Activated CD4-positive, CD25-positive, alpha-beta regulatory T cell treated with anti-CD3 and anti-CD28 coated beads, Interleukin-2, amount 50 U/mL, for 16 hours (primary cell): ENCODE measurements at places on chromosomes 2 and 18.

GRCh38 chr18:9992300-9992972 lies 78.6 kb downstream of the VAPA start:
- DNase-seq, result no peak

DNA sequence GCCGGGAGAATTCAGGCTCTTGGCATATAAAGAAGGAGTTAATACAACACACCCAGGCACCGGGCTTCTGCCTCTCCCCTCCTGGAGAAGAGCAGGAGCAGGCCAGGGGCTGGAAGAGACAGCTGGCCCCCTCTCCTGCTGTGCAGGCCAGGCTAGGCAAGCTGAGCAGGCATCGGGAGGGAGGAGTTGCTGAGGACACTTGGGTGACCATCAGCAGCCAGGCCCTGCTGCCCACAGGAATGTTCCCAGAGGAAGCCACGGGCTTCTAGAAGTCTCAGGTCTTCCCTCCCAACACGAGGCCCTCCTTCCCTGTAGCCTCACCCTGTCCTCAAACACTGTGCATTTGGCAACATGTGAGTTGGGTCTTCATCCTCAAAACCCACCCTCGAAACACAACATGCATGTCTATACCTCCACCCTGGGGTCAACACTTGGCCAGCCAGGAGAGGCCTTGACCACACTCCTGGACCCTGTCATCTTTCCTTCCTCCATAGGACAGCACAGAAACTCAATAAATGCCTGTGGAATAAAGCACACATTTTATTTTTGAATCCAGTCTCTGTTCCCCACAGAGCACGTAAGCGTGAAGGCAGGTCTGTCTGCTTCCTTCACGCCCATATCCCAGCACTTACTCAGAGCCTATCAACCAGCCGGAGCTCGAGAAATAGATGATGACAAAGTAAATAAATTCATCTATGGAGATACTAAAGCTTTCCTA lies 433.8 kb upstream of the ID2 start:
- no peak for DNase-seq

DNA sequence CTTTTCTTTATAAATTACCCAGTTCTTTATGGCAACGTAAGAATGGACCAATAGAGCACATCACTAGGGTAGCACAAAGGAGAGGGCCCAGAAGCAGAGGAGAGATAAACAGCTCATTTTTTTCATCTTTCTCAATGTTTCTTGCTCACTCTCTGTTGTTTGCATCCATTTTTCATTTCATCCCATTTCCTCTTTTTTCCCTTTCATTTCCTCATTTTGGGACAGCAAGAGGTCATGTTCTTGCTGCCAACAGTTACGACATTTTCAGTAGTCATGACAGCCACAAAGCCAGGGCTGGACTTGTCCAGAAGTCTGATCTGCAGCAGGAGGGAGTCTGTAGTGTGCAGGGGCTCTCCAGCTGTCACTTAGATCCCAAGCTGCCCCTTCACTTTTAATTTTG lies 52.7 kb upstream of the CYP1B1 start:
- no peak for DNase-seq

DNA sequence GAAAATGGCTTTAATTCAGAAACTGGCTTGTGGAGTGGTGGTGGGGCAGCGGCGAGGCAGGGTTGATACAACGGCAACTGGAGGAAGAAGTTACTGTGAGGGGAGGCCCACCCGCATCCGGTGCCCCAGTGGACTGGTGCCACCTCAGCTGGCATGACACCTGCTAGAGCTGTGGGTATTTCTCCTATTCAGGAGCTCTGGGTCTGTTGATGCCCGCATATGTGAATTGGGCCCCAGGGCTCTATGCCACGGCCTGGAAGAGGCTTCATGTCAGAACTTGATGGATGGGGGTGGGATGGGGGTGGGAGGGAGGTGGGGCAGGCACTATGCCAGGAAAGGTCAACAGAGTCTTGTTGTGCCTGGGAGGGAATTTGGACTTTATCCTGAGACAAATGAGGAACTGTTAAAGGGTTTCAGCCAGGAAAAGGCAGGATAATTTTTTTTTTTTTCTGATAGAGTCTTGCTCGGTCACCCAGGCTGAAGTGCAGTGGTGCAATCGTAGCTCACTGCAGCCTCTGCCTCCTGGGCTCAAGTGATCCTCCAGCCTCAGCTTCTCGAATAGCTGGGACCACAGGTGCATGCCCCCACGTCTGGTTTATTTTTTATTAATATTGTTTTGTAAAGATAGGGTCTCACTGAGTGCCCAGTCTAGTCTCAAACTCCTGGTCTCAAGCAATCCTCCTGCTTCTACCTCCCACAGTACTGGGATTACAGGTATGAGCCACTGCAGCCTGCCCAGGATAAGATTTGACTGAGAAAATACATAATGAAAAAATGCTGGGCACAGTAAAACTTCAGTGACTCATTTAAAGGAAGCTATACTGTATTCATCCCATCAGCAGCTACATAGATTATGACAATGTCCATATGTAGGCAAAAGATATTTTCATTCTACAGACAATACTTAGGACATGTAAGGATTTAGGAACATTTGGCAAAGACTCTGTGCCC lies 52.6 kb downstream of the SH2D6 start:
- no peak for DNase-seq

- no peak for DNase-seq
Measured at GRCh38 chr2:173750353-173750801, 214.8 kb downstream of the SP3 start.

DNA sequence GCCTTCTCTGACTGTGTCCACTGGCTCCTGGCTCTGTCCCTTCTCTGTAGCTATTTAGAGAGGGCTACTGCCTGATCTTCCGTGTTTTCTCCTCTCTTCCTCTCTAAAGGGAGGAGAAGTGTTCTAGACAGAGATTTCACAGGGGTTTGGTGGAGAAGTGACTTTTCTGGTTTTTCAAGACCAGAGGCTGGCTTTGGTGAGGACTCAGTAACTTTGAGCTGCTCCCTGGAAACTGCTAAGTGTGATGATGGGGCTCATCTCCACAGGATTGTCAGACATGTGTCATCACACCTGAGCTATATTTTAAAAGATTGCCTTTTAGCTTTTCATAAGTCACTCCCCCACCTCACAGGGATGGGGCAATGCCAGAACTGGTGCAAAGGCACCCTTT lies 6.2 kb downstream of the MAL start:
- no peak for DNase-seq

DNA sequence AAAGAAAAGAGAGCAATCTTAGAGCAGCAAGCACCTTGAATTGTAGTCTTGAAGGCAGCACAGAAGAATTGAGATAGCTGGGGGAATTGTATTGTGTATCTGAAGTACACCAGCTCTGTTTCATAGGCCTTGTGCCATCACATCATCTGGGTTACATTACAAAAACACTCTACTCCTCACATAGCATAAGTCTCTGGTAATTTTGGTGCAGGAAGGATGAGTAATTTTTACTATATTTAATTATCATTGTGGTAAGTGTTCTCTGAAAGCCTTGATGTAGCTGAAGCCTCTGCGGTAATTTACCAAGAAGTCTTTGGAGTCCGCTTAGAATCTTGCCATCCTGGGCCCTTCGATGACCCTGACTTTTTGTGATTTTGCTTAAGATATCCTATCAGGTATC lies 291.1 kb downstream of the ARHGAP15 start:
- DNase-seq, result no peak

DNA sequence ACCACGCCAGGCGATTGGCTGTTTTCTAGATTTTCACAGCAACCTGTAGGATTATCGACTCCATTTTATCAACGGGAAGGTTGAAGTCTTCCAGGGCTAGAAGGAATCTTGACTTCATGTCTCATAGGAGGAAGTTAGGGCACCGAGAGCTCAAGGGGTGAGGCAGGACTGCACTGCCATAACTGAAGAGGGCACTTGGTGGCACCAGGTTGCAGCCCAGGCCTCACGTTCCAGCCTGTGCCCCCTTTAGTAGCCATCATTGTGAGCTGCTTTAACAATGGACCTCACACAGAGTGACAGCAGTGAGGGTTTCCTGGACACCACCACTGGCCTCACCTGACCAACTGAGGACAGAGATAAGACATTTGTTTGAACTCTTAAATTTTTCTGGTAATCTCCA lies 22.9 kb upstream of the RPL37A start:
- no peak for DNase-seq

DNA sequence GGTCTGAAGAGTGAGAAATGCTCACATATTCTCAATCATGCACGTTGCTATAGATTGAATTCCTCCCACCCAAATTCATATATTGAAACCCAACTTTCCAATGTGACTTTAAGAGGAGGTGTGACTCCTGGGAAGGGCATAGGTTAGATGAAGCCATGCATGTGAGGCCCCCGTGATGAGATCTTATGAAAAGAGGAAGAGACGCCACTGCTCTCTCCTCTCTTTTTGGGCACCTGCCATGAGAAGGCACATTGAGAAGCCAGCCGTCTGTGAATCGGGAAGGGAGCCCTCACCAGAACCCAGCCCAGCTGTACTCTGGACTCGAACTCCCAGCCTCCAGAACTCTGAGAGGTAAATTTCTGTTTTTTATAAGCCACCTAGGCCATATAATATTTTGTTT lies 842.6 kb upstream of the SALL3 start:
- DNase-seq, result no peak

- no peak for DNase-seq
Measured at GRCh38 chr2:60334610-60335009, 218.8 kb downstream of the BCL11A start.

DNA sequence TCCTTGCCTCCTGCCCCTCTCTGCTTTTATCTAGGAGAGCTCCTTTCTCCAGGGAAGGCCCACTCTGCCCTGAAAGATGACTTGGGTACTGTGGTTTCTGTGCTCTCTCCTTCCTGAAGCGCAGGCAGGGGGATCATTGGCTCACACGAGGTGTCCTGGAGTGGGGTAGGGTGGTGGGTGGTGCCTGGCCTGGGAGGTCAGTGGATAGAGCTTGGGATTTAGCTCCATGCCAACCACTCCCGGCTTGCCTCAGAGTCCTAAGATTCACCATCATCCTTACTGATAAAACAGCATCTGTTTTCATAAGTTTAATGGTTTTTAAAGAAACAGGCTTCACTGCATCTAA lies 63.1 kb downstream of the CIB4 start:
- no peak for DNase-seq

DNA sequence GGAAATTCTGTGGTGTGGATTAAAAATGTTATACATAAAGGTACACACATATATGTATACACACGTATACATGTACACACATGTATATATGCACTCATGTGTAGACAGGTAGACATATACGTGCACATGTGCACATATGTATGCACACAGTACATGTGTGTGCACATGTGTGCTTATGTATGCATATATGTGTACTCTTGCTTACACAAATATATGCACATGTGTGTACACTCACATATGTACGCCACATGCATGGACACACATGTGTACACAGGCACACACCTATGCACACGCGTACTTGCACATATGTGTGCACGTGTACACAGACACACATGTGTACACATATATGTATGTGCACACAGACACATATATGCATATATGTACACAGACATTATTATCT lies 142.8 kb upstream of the SALL3 start:
- no peak for DNase-seq

GRCh38 chr18:9707381-9708056 lies 582 bp upstream of the RAB31 start:
- no peak for DNase-seq

DNA sequence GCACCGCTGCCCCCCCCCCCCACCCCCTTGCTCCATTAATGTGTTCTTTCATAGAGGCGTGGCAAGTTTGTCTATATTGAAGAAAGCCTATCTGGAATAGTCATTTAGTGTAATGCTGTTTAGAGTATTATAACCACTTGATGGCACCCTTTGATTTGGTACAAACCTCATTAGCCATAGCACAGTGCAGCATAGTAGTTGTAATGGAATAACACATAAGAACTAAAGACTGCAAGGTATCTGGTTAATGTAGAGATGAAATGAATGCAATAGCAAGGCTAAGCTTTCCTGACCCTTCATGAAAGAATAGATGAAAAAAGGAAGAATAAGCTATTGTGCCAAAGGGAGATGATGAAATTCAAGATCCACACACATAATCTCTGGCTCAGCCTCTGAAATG lies 81.9 kb downstream of the EHBP1 start:
- no peak for DNase-seq

DNA sequence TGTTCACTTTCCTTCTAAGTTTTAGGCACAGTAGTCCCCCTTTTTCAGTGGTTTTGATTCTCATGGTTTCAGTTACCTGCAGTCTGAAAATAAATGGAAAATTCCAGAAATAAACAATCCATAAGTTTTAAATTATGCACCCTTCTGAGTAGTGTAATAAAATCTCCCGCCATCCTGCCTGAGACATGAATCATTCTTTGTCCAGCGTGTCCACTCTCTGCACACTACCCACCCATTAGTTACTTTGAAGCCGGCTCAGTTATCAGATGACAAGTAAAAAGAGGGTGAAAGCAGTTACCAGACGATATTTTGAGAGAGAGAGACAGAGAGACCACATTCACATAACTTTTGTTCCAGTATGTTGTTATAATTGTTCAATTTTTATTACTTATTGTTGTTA lies 400.5 kb downstream of the TMX3 start:
- no peak for DNase-seq

- no peak for DNase-seq
Measured at GRCh38 chr2:76310894-76311633, 600.3 kb upstream of the GCFC2 start.

GRCh38 chr2:173708806-173709205 lies 256.4 kb downstream of the SP3 start:
- no peak for DNase-seq

GRCh38 chr2:213090772-213091171 lies 60.6 kb downstream of the IKZF2 start:
- no peak for DNase-seq

DNA sequence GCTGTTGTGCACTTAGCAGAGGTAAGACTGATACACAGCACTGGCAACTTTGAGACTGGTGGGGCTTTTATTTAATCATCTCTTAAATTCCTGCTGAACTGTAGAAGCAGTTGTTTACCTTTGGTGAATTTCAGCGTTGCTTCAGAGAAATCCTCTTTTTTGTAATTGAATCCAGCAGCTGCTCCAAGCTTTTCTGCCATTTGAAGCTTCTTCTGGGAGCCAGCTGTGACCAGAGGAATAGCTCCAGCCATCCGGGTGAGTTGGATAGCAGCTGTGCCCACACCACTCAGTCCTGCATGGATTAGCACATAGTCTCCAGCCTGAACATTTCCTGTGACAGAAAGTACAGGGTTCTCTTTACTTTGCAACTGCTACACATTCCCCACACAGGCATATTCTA lies 3.9 kb downstream of the TP53I3 start:
- DNase-seq, result no peak

GRCh38 chr2:118687698-118688097 lies 159.8 kb downstream of the EN1 start:
- no peak for DNase-seq

GRCh38 chr2:189648846-189649509 lies 12.3 kb upstream of the ASNSD1 start:
- DNase-seq, result no peak

GRCh38 chr2:96788442-96789244 lies 27.4 kb upstream of the CNNM3 start:
- no peak for DNase-seq
